Dermis blood vessel endothelial cell (primary cell): ENCODE measurements at places on chromosomes 5 and 9.

DNA sequence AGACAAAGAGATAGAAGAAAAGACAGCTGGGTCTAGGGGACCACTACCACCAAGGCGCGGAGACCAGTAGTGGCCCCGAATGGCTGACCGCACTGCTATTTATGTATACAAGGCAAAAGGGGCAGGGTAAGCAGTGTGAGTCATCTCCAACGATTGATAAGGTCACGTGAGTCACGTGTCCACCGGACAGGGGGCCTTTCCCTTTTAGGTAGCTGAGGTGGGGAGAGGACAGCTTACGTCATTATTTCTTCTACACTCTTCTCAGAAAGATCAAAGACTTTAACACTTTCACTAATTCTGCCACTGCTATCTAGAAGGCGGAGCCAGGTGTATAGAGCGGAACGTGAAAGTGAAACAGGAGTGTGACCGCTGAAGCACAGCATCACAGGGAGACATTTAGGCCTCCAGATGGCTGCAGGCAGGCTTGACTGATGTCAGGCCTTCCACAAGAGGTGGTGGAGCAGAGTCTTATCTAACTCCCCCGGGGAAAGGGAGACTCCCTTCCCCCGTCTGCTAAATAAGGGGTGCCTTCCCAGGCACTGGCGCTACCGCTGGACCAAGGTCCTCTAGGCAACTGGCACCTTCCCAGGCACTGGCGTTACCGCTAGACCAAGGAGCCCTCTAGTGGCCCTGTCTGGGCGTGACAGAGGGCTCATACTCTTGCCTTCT, 6.1 kb upstream of the PRR16 start:
- DNase-seq, result peak; percentile 62

DNA sequence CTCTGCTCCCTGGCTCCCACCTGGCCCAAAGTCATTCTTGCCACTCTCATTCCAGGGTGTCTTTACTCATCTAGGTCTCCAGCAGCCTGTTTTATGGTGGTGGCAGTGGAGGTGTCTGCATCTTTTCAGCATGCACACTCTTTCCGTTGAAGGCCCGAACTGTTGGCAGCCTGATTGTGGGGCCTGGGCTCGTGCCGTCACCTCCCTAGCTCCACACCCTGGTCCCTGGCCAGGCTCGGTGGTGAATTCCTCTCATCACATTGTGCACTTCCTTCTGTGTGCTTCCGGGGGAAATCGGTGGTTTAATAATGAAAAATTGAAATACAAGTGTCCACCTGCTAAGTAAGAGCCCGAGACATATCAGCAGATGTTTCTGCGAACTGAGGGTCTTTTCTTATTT, 214.3 kb downstream of the TRIO start:
- peak; percentile 64 for DNase-seq

DNA sequence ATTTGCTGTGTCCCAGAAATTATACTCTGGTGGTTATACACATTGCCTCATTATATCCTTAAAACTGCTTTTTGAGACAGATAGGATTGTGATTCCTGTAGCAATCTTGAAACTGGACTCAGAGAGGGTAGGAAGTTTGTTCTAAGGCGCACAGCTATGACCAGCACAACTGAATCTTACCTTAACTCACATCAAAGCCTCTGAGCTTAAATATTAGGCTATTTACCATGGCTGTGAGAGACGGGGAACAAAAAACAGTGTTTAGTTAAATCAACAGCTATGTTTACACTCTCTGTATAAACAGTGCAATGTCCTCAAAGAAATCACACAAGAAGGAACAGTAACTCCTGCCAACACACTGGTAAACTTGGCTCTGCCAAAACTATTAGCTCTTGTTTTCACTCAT, 50.9 kb upstream of the TUT7 start:
- DNase-seq, result no peak

DNA sequence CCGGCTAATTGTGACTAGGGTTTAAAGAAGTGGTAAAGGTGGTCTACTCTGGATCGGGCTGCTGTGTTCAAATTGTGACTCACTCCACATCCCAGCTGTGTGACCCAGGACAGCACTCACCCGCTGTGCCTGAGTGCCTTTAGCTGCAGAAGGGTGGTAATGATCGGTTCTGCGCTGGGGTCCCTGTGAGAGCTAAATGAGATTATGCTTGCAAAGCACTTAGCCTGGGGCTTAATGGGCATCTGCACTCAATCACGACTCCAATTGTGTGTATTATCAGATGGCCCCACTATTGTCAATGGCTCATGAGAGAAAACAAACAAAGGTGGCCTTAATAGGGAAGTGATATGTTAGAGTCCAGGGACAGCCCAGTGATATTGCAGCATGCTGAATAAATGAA, 25.1 kb upstream of the TBC1D2 start:
- no peak for DNase-seq

DNA sequence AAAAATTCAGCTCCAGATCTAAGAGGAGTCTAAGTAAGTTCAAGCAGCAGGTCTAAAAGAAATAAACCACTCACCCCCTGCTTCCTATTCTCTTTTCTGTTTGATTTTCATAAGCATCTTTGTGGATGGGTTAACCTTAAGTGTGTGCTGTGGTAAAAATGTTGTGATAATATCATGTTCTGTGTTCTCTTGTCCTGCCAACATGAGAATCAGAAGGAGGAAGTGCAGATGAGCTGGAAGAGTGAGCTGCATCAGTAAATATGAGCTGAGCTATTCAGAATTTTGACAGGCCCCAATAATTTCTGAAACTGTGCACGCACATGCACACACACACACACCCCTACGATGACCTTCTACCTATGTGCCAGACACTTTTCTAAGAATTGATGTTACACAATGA, 186.5 kb upstream of the ANKRD55 start:
- DNase-seq, result no peak

- no peak for DNase-seq
Observed at GRCh38 chr5:61389609-61390008, 57.6 kb downstream of the ZSWIM6 start.

GRCh38 chr5:173310218-173310769, 17.9 kb downstream of the STC2 start:
- DNase-seq, result no peak

DNA sequence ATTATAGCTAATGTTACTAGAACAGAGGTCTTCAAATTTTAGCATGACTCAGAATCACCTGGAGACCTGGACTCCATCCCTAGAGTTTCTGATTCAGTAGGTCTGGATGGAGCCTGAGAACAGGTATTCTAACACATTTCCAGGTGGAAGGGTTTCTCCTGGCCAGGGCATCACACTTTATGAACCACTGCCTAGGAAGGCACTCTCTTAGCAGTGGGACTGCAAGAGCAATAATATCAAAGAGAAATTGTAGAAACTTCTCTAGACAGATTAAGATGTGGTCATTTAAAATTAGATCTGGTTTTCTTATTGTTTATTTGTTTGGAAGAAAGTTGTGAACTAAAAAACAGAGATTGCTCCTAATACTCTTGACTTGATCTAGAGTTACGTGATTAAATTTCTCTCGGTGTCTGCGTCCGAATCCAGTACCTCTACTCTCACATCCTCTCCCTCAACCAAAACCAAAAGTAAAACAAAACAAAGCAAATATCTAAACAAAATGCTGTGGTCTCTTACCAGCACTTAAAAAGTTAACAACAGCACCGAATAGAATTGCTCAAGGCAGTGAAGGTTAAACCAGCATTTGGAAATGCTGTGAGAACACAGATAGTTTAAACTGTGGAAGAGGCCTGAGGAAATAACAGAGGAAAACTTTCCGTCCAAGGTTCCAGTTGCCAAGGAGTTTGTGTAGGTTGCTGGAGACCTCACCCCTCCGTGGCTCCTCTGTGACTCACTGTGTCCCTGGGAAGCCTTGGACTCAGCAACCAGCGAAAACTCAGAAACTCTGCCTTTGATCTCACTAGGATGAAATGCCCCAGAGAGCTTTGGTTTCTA, 193.4 kb downstream of the ARRDC3 start:
- DNase-seq, result peak; percentile 75

- DNase-seq, result peak; percentile 87
Observed at GRCh38 chr9:33817327-33818166, 587 bp downstream of the UBE2R2 start.

DNA sequence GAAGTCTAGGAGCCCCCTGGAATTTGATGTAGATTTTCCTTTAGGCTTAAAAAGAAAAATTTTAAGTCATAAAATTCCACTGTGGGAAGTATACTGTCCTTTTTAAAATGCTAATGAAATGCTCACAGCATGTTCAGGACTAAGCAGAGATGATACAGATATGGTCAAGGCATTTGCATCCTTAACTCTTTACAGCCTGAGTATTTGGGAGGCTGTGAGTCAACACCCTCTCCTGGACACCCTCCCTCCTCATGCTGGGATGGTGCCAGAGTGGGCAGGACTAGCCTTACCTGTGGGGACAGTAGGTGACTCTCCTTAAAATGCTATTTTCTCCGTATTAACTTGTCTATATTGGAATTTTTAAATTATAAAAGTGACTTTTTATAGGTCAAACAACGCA, 197.4 kb upstream of the ELL2 start:
- no peak for DNase-seq

- DNase-seq, result no peak
Observed at GRCh38 chr5:141760193-141760592, 78.2 kb upstream of the ARAP3 start.

GRCh38 chr5:158546748-158547147, 553.0 kb downstream of the EBF1 start:
- no peak for DNase-seq

- DNase-seq, result no peak
Observed at GRCh38 chr5:5487585-5488360, 65.3 kb downstream of the ICE1 start.

GRCh38 chr9:33718987-33719386, 76.4 kb upstream of the PRSS3 start:
- peak; percentile 70 for DNase-seq

DNA sequence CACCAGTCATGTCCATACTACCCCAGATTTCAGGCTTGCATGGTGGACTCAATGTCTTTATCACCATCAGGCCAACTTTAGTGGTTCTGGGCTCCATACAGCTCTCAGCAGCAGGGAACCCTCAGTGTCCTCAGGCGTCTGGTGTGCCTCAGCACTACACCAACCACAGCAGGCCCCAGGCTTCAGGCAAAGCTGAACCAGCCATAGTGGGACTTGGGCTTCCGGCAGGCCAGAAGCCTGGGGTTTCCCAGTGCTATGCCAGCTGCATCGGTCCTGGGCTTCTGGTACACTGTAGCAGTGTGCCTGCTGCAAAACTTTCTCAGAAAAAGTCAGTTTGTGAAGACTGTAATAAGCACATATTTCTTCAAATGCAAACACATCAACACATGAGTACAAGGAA, 11.0 kb upstream of the ZDHHC21 start:
- DNase-seq, result no peak

DNA sequence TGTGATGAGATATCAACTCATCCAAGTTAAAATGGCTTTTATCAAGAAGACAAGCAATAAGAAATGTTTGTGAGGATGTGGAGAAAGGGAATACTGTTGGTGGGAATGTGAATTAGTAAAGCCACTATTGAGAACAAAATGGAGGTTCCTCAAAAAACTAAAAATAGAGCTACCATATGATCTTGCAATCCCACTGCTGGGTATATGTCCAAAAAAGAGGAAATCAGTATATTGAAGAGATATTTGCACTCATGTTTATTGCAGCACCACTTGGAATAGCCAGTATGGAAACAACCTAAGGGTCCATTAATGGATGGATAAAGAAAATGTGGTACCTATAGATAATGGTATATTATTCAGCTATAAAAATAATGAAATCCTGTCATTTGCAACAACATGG, 25.1 kb downstream of the PPIP5K2 start:
- DNase-seq, result no peak

DNA sequence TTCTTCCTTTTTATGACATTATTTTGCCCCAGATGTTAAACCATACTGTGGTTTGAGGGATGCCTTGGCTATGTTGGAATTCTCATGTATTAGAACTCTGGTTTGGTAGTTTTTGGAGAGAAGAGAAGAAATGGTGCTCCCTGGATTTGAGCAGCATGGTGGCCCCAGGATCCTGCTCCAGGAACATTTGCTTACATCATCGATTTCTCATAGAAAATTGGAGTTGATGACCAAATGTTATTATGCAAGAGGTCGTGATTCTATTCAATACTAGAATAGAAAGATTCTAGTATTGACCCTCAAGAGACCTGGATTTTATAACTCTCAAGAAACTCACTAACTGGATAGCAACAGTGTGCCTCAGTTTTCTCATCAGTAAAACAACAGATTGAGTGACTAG, 77.5 kb upstream of the GNAQ start:
- no peak for DNase-seq

DNA sequence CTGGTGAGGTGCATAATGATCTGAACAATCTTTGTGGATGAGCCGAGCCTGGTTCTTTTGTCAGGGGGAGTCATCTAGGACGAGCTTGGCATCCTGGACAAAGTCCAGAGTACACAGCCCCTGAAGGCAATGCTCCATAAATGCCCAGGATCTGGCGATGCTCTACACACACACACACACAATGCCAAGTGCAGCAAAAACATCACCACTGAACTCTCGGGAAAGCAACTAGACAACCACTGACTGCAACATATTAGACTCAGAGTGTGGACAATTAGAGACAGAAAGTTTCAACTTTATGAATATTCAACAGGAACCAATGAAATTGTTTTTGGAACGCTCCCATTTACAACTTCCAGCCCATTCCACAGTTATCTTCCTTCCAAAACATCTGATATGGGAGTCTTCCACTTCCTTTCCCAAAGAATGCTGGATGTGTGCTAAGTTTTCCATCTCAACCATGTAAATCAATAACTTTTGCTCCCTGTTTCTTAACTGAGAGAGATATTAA, 227.6 kb upstream of the ANKRD55 start:
- peak; percentile 32 for DNase-seq
